ENCODE measurements at places on chromosomes 2 and 18. TPM values are rescaled to one million over a fixed set of nuclear protein-coding genes. Genes with fewer than 3 reads are reported as not detected.

GRCh38 chr2:96262306-96262705 is 3.5 kb downstream of the TMEM127 start:
- DNase-seq: peak; percentile 36

DNA sequence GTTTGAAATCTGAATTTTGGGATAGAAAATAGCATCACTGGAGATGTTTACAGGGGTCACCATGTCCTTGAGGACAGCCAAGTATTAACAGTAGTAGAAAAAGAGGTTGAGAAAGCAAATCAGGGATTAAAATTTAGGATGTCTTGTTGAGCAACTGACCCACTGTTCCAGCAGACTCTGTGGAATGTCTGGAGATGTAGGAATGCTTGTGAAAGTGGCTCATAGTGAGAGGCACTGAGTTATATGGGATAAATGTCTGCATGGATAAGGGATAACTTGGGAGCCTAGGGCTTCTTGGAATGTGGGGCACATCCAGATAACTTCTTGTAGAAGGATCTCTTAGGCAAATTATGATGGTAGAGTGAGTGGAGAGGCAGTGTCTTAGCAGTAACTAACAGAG is 495.0 kb downstream of the TMX3 start:
- peak; percentile 22 for DNase-seq

Gene LCT
- polyA plus RNA-seq: not detected

Gene VWA3B
- not detected for polyA plus RNA-seq

Gene FOXD4L1
- not detected for polyA plus RNA-seq

DNA sequence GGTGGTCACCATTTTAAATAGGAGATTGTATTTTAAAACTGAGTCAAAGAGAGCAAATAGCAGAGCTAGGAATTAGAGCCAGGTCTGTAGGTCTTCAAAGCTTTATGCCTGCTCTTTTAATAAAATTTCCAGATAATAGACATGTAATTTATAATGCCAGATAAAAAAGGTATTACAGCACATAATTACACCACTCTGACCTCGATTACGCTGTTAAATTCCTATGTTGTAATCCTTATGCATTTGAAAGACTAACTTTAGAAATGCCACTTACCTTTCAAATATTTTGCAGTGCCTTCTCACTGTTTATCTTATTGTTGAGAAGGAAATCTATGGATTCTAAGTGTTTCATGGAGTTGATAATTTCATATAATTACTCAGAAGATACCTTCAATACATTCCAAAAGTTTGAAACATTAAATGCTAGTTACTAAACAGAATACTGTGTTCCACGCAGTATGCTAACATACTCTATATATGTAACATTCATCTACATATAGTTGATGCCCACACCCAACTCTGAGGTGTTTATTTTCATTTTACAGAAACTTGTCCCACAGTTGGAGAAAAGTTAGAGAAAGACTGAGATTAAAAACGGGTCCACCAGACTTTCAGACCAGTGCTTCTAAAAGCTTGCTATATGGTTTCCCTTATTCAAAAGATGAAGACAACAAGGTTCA is 120.0 kb downstream of the OSBPL1A start:
- DNase-seq: no peak

- DNase-seq: no peak
Observed at GRCh38 chr2:99776206-99776905, 286.5 kb upstream of the REV1 start.

DNA sequence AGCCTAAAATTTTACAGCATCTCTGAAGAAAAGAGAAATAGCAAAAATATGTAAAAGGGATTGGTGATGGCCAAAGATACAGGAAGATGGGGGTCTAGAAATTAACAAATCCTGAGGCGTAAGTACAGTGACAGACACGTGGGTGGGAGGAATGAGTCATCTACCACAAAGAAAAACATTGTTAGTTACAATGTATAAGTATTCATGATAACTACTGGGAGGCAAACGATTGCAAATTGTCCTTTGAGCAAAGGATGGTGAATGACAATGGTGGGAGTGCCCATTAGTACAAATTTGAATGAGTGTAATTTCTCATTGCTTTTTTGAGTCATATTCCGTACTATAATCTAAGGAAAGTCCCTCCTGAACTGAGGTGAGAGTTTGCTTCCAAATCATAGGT is 809.0 kb upstream of the FAM98A start:
- DNase-seq: no peak

DNA sequence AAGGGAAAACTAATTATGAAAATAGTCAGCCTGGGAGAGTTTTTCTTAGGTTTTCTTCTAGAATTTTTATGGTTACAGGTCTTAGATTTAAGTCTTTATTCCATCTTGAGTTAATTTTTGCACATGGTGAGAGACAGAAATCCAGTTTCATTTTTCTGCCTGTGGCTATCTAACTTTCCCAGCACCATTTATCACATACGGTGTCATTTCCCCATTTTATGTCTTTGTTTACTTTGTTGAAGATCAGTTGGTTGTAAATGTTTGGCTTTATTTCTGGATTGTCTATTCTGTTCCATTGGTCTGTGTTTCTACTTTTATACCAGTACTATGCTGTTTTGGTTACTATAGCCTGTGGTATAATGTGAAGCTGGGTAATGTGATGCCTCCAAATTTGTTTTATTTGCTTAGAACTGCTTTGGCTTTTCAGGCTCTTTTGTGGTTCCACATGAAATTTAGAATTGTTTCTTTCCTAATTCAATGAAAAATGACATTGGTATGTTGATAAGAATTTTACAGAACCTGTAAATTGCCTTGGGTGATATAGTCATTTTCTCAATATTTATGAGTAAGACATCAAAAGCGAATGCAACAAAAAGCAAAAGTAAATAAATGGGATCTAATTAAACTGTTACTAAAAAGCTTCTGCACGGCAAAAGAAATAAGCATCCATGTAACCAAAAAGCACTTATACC is 146.1 kb upstream of the NOL4 start:
- DNase-seq: no peak

Gene TGFA
- 9.7 TPM for polyA plus RNA-seq

- DNase-seq: peak; percentile 49
Observed at GRCh38 chr18:25332002-25332401, 20.0 kb downstream of the ZNF521 start.

DNA sequence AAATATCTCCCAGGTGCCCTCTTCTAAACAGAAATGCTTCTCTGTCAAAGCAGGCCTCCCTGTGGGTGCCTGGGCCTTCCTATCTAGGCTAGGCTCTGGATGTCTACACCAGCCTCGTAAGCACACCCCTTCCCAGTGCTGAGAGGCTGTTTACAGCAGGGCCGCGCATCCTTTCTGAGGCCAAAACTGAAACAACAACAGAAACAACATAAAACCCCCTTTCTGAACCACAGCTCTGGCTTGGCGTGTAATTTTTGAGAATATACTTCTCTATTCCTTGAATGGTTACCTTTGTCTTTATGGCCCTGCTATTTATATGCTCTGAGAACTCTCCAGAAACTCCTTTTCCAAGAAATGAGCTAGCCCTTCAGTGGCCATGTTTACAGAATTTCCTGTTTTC is 118.4 kb downstream of the BCL2L11 start:
- no peak for DNase-seq

- no peak for DNase-seq
Observed at GRCh38 chr18:6221602-6222014, 193.1 kb downstream of the L3MBTL4 start.

DNA sequence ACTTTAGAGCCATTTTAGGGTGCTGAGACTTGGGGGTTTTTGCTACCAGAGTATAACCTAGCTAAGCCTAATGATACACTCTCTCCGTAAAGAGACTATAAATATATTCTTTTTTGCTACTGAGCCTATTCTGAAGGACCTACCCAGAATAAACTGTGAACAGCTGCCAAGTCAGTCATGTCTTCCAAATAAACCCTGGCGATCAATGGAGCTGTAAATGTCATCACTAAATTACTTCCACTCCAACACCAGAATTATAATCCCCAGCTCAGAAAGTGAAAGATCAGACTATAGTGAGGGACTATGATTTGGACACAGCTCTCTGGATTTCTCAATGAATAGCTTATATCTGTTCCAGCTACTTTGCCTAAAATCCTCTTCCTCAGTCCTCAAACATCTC is 178.9 kb downstream of the METTL4 start:
- no peak for DNase-seq

- DNase-seq: peak; percentile 12
Observed at GRCh38 chr2:68827666-68828065, 43.5 kb downstream of the BMP10 start.

GRCh38 chr2:176812246-176812775 is 400.3 kb upstream of the HNRNPA3 start:
- no peak for DNase-seq

DNA sequence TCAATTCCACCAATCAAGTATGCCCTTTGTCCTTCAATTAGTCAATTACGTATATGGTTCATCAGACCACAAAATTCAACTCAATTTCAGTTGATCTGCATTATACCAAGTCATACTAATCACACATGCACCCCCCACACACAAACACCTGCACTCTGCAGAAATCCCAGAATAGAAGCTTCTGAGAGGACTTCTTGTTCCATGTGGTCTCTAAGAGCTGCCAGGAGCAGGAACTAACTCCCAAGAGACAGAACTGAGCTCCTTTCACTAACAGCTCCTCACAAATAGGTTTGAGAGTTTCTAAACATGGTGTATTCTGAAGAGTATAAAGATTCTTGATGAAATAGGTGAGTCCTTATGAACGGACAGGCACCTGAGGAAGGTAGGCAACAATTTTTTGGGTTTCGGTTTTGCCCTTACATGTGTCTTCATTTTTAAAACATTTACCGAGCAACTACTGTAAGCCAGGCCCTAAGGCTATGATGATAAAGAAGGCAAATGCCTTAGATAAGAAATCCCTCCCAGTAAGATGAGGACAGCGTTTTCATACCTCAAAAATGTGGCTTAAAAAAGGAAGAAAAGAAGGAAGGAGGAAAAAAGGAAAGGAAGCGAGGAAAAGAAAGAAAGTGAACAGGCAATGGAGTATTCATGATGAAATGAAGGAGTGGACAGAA is 183.1 kb downstream of the PID1 start:
- no peak for DNase-seq

- no peak for DNase-seq
Observed at GRCh38 chr2:130917006-130917688, 80.4 kb downstream of the ARHGEF4 start.

Gene ACTG2
- polyA plus RNA-seq: not detected

GRCh38 chr2:27281855-27282559 is at the start of gene TRIM54:
TRIM54 (plus strand) TSS chr2:27282429; CDS start chr2:27282732, 303 bp downstream.
- DNase-seq: peak; percentile 56

- peak; percentile 36 for DNase-seq
Observed at GRCh38 chr2:206920951-206921350, 18.4 kb upstream of the CPO start.

DNA sequence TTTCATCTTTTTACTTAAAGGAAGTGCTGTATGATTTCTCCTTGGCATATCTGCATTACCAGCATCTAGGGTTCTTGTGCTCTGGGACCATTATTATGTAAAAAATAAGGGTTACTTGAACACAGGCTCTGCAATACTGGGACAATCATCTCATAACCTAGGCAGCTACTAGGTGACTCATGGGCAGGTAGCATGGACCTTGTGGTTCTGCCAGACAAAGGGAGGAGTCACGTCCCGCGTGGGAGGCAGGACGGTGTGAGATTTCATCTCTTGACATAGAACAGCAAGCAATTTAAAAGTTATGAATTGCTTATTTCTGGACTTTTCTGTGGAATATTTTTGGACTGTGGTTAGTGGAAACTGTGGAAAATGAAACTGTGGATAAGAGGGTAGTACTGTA is 34.1 kb downstream of the ASAP2 start:
- DNase-seq: no peak

Gene HRH4
- polyA plus RNA-seq: not detected

Gene TWIST2
- 253 TPM for polyA plus RNA-seq

Gene VRK2
- polyA plus RNA-seq: 21.7 TPM

Gene B3GNT7
- not detected for polyA plus RNA-seq

Gene WNT10A
- polyA plus RNA-seq: not detected

Gene UGT1A8
- polyA plus RNA-seq: not detected

Gene ZCCHC2
- 0.81 TPM for polyA plus RNA-seq

GRCh38 chr2:55148269-55148668 is 83.8 kb downstream of the CLHC1 start:
- peak; percentile 81 for DNase-seq

DNA sequence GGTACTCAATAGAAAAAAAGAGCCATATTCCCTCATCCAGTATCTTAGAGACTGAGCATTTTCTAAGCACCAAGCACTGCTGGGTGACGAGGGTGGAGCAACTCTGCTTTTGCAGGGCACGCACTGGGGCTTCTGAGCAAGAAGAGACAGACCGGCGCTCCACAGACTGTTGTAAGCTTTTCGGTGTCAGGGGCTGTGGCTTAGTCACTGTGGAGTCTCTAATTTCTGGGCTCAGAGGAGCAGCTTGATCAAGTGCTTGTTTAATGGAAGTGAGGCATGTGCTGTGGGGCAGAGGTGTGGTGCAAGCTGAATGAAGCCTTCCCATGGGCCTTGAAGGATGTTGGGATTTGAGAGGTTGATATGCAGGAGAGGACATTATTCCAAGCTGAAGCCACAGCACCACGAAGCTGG is 227.1 kb downstream of the MYCN start:
- DNase-seq: no peak

- DNase-seq: no peak
Observed at GRCh38 chr2:78992807-78993517, 32.5 kb upstream of the REG3G start.

- DNase-seq: no peak
Observed at GRCh38 chr2:11502740-11503292, 31.0 kb upstream of the GREB1 start.

DNA sequence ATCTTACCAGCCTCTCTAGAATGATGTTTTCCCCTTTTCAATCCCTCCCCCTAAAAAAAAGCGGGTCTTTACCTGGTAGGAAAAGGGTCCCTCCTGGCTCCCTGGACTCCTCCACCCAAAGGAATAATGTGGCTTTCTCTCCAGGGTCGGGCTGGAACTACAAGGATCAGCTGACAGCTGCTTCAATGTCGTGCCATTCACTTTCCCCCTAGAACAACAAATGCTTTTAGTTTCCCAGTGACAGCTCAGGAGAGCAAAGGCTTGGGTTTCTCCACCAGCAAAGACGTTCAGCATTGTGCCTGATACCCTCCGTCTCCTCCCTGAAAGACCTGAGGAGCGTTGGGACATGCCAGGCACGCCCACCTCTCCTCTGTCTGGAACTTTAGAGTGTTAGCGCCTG is 173.8 kb upstream of the SIX3 start:
- no peak for DNase-seq

DNA sequence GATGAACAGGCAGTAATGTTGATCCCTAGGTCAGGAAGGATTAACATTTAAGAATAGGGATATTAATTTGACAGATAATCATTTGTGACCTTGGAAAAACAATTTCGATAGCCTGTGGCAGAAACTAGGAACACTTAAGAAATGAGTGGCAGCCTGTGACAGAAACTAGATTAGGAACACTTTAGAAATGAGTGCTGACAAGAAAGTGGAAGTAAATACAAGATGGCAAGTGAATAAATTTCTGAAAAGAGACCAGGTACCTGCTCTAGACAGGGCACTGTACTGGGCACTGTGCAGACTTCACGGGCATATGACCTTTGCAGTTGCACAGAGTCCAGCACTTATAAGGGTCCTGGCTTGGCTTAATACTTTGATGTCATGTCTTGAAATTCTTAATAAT is 5.5 kb upstream of the HNRNPA3 start:
- no peak for DNase-seq

GRCh38 chr2:145460112-145460511 is 940.2 kb upstream of the ZEB2 start:
- DNase-seq: peak; percentile 27

Gene PHLPP1
- polyA plus RNA-seq: 0.99 TPM

Data from GM23248 (cell line).